ENCODE measurements at places on chromosomes 7 and 10. TPM values are rescaled to one million over a fixed set of nuclear protein-coding genes. Genes with fewer than 3 reads are reported as not detected.

The HOXA2 gene
- 8.7 TPM for total RNA-seq

The CLDN3 gene
- total RNA-seq: 795 TPM

The TEX36 gene
- total RNA-seq: not detected

DNA sequence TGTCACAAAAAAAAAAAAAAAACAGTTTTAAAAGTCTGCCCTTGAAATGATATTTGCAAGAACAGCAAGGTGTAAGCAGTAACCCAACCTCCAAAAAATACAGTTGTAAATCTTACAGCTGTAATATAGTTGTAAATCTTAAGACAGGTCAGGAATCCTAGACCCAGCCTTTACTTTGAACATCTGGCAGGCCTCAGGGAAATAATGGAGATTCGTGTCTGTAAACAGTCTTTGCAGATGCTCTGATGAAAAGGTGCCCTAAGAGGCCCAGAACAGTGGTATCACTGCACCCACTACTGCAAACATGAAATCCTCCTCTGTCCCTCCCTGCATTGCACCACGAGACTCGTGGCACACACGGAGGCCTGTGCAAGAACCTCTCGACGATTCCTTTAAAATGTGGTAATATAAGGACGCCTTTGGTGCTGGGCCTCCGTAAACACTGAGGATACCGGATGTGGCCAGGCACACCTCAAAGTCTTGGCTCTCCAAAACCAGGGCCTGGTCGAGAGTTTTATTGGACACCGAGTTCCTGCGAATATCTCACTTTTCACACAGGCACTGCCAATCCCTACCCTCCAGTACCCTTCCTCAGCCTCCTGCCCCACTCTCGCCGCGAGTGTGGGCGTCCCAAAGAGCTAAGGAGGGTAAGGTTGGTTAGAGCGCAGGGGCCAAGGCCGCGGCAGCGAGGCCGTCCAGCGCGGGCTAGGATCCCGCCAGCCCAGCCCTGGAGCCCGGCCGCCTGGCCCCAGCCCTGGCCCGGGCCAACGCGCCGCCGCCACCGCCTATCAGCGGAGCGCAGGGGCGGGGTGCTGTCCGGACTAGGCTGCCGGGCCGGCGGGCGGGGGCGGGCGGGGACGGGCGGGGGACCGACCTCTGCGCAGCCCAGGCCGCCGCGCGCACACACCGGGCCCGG lies at the start of gene REEP3:
Gene REEP3 (plus strand): TSS at position 902 of the 916 bp plus-strand sequence. CDS start 145 bp downstream, outside the sequence.
- peak; percentile 52 for DNase-seq
- H3K27ac ChIP-seq: peak within 1 kb of the TSS; percentile 97
- H3K27me3 ChIP-seq: no peaks in the 10 kb centered on the region

DNA sequence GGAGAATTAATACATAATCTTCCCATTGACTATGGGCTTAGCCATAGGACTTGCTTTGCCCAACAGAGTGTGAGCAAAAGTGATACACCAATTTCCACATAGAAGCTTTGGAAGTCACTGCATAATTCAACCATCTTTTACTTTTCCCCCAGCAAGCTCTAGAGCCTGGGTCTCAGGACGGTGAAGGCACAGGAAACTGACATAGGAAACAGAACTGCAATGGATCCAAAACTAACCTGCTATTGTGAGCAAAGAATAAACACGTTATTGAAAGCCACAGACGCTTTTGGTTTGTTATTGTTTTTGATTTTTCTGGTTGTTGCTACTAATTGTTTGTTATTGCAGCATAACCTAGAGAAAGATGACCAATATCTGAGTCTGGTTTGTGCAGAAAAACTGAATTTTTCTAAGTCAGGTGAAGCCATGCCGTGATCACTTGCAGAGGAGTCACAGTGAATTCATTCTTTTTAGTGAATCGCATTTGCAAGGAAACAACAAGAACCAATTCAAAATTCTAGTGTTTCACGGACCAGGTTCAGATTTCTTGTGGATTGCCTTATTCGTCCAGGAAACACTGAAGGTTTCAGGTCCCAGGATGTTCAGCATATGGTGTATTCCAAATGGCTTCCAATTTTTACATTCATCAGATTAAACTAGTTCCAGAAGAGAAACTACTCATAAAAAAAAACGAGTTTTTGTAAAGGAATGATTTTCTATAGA lies 52.8 kb downstream of the CUBN start:
- no peak for DNase-seq
- H3K27me3 ChIP-seq: no peaks in the 10 kb centered on the region
- H3K4me1 ChIP-seq: no peaks in the 10 kb centered on the region
- H3K36me3 ChIP-seq: no peaks in the 10 kb centered on the region
- H3K27ac ChIP-seq: no peak overlapping the region
- no peak overlapping the region for H3K4me3 ChIP-seq

DNA sequence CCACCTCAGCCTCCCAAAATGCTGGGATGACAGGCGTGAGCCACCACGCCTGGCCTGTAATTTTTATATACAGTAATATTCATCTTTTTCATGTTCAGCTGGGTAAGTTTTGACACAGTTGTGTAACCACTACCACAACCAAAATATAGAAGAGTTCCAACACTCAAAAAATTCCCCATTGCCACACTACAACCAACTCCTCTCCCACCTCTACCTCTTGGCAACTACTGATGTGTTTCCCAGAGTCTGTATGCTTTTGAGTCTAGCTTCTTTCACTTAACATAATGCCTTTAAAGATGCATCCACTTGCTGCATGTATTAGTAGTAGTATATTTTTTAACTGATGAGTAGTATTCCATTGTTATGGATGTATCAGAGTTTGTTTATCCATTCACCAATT lies 90.7 kb downstream of the SRPK2 start:
- no peak overlapping the region for H3K27ac ChIP-seq
- no peaks in the 10 kb centered on the region for H3K4me1 ChIP-seq
- H3K4me3 ChIP-seq: no peak overlapping the region
- H3K36me3 ChIP-seq: no peaks in the 10 kb centered on the region
- no peak for DNase-seq
- no peaks in the 10 kb centered on the region for H3K27me3 ChIP-seq

- no peak overlapping the region for H3K27ac ChIP-seq
- H3K27me3 ChIP-seq: no peaks in the 10 kb centered on the region
- DNase-seq: no peak
- H3K36me3 ChIP-seq: no peaks in the 10 kb centered on the region
- H3K4me3 ChIP-seq: no peak overlapping the region
- H3K4me1 ChIP-seq: peaks cover 9% of the 10 kb centered on the region
Observed at GRCh38 chr10:70512149-70512639, 33.6 kb downstream of the PALD1 start.

DNA sequence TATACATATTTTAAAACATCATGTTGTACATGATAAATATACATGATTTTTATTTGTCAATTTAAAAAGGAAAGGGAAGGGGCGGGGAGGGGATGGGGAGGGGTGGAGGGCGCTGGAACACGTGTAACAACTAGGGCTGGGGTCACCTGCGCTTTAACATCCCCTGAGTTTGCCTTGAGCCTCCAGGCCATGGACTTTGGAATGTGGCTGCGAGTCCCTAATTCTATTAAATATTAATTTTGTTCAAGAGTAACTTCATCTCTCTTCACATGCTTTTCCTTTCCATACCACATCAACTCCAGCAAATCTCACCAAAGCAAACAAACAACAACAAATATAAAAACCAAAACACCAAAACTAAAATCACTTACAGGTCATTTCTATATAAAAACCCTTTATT lies 10.6 kb downstream of the IFIT5 start:
- H3K4me1 ChIP-seq: no peaks in the 10 kb centered on the region
- no peak for DNase-seq
- H3K27ac ChIP-seq: no peak overlapping the region
- H3K4me3 ChIP-seq: no peak overlapping the region
- no peaks in the 10 kb centered on the region for H3K27me3 ChIP-seq
- H3K36me3 ChIP-seq: peaks cover 8% of the 10 kb centered on the region
